Hippocampal formation (tissue), 2 donors: ENCODE measurements at places on chromosomes 7 and 10.

GRCh38 chr7:6654842-6655610 is 17.9 kb downstream of the ZNF316 start:
- no peak for DNase-seq

DNA sequence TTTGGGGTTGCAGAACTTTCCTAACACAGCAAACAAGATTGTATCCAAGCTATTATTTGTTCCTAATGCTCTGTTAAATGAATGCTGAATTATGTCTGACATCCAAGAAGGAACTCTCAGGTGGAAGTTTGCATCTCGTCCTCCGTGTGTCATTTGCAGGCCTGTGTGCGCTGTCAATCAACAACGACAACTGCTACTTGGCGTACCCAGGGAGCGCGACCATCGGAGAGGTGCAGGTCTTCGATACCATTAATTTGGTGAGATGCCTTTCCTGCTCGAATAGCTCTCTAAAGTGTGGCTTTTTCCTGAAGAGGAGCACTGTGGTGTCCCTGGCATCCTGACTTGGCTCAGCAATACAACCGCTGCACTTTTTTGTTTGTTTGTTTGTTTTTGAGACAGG is 26.9 kb downstream of the WIPI2 start:
- DNase-seq, result no peak

DNA sequence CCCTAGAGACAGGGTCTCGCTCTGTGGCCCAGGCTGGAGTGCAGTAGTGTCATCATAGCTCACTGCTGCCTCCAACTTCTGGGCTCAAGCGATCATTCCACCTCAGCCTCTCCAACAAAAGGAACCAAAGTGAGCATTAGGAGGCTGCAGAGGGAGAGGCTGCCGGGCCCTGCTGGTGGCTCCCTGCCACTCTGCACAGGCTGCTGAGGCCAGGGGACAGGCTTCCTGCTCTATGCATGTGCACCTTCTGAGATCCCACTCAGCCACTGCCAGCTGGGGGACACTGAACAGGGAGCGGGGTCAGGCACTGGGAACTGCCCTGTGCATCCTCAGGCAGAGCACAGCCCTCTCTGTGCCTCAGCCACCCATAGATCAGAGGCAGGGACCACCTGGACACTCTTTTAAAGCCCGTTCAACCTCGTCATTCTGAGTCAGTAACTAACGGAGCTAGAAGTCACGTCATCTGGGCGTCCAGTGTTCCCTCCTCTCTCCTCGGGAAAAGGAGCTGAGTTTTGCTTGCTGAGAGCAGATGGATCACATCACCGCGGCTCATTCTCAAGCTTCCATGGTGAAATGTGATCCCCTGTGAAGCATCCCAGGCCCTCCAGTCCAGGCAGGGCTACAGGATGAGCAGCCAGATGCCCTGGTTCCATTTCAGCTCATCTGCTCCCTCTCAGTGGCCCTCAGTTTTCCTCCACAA is 109.6 kb downstream of the MYL10 start:
- no peak for DNase-seq

DNA sequence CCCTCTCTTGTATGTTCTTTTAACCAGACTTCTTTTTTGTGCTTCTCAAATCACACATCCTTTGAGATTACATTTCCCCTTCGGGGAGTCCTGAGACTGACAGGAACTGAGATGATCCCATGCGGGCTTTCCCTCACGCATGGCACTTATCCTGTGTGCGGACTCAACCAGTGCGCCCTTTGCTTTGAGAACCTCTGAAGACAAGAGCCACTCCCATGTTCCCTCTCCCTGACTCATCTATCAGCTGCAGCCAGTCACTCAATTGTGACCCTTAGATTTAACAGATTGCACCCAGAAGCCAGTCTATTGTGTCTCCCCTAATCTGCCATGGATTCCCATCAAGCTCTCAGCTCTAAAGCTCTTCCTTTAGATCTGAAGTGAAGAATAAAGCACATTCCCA is 353.9 kb upstream of the MEOX2 start:
- no peak for DNase-seq

- no peak for DNase-seq
These were observed 6.5 kb upstream of the SSBP1 start for GRCh38 chr7:141731476-141732149.

GRCh38 chr7:127221731-127222130 is 31.0 kb downstream of the GRM8 start:
- DNase-seq, result no peak

DNA sequence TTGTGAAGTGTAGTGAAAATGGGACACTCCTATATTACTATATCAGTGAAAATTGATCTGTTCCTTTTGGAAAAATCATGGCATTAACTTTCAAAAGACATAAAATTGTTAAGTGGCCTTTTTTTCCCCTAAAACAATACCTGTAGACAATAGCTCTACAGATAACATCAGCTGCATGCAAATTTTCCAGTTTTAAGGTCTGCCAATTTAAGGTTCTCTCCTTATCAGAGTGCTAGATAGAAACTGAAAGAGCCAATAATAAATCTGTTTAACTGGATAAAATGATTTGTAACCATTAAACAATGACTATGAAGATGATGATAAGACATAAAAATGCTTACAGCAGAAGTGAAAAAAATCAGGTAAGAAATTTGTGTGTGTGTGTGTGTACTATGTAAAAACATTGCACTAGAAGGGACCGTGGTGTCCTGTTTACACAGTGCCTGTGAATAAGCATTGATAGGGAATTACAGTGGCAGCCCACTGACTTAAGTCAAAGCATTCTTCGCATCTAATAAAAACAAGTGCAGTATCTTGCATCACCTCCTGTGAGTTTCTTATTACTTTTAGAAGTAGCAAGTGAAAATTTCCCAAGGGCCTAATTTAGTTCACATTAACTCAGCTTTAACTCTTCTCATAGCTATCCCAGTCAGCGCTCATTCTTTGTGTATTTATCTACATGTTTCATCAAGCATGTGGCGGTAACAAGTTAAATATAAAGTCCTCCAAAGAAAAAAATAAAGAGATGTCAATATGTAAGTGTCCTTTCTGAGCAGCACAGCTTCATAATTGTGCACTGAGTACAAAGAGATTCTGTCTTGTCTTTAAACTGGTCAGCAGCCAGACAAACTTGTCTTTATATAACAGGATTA is 261.9 kb downstream of the ARL4A start:
- DNase-seq, result no peak

DNA sequence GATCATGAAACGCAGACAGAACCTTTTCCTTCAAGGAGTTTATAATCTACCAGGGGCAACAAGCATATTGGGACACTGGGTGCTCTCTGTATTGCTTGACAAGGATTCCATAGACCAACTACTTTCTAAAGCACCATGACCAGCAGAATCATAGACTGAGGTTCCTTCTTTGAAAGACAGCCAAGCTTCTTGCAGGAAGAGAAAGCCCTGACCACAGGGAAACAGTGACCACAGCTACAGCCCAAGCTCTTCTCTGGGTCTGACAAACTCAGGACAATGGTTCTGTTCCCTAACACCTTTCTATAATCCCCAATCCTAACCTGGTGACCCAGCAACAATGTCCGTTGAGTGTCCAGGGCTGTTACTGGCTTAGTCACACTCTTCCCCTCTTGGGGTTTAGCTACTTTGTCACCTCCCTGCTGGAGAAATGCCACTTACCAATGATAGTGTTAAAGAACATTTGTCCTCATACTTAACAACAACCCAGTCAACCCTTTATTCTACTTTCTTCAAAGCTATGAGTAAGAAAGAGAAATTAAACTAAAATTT is 155.7 kb downstream of the JAZF1 start:
- no peak for DNase-seq

DNA sequence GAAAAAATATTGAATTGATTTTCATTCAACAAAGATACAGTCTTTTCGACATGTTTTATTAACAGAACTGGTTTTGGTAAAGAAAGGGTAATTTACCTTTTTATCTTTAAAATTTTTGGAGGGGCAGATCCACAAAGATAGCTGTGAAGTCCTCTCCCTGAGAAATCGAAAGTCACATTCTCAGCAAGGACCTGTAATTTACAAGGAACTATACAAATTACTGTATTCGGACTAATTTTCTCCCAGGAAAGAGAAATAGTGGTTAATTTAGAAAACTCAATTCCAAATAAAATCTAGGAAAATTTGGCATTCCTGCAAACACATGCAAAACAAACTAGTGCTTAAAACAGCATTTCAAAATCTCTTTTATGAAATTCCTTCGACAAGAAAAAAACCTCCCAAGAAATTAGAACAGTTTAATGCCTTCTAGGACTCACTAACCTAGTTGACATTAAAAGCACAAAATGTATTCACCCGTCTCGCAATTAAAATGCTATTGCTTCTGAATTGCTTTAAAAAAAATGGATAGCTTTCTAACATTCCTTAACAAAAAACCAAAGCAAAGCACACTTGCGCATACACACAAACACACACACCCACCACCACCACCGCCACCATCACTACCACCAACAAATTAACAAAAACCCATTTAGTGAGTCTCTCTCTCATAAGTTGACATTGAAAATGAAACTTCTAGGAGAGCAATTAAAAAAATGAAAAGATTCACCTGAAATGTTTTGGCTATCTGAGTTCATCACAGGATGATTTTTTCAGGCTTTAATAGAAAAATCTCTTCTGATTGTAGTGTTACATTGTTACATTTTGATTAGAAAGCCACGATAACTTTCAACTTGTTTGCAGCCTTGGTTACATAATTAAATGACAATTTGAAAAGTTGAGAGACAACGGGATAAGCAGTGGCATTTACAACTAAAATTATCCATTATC is 4.0 kb upstream of the NKX2-3 start:
- no peak for DNase-seq

GRCh38 chr10:43250615-43251418 is 16.0 kb downstream of the RASGEF1A start:
- DNase-seq, result no peak

- no peak for DNase-seq
These were observed 85.5 kb downstream of the CUL2 start for GRCh38 chr10:35004651-35005050.

DNA sequence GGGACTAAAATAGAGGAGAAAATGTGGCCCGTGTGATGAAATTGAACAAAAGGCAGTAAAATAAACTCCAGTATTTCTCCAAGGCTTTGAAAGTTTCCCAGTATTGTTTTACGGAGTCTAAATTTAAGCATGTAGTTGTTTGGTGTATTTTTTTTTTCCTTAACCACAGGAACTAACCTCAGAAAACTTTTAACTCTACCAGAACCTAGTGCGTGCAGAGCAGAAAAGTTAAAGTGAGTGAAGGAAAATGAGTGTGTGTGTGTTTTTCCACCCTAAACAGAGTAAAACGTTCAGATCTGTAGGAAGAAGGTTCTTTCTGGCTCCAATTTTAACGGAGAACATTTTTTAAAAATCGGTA is 812 bp downstream of the PROSER2 start:
- DNase-seq, result no peak

DNA sequence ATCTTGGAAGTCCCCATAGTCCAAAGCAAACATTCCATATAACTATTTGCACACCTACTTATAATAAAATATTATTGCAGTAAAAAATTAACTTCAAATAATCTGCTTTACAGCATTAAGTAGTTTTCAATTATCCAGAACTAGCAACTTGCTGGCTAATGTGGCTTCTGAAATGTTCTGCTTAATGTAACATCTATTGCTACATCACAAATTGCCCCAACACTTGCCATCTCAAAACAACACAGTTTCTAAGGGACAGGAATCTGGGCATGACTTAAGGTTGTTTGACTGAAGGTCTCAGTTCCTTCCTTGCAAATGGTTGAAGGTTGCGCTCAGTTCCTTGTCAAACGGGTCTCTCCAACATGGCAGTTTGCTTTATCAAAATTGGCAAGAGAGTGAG is 378.5 kb upstream of the SEMA3C start:
- no peak for DNase-seq

DNA sequence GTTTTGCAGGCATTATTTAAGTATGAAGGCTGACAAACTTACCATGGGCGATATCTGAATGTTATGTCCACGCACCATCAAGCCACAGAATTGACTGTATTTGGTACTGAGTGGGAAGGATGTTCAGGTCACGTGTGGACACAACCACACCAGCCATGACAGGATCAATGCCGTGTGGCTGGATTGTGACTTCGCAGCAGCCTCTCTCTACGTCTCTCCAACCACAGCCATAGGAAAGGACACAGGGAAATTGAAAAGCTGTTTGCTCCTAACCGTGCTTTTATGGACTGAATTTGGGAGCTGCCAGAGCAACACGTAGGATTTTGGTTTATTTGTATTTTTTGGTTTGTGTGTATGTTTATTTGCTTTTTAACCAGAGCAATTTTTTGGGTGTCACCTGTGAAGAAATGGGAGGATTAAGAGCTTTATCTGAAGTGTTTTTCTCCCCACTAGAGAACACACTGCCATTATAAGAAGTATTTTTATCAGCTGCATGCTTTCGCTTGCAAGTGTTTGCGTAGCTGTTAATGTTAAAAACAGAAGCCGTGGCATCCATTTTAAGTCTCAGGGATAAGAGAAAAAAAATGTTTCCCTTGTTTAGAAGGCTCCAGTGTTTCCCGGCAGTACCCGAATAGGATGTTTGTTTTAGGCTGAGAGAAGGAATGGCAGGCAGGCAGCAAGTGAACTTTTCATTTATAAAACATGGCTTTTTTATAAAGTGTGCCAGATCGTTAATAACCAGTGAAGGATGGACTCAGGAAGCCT is 401.1 kb upstream of the NFE2L3 start:
- DNase-seq, result no peak

DNA sequence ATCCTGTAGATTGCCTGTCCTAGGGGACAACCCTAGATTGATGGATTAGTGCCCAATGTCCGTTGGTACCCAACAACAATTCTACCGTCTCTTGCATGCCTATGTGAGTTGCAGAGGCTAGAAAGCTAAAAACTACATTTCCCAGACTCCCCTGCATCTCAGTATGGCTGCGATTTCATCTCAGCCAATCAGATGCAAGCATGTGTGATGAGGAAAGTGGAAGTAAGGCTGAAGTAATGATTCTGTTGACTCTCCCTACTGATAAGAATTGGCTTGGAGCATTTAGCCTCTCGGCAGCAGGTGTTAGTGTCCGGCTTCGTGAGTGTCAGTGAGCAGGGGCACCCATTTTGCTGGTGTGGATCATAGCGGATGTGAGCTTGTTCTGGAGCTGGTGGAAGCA is 171.9 kb downstream of the FGFR2 start:
- DNase-seq, result no peak

GRCh38 chr10:91006752-91007346 is 86.0 kb upstream of the ANKRD1 start:
- no peak for DNase-seq

DNA sequence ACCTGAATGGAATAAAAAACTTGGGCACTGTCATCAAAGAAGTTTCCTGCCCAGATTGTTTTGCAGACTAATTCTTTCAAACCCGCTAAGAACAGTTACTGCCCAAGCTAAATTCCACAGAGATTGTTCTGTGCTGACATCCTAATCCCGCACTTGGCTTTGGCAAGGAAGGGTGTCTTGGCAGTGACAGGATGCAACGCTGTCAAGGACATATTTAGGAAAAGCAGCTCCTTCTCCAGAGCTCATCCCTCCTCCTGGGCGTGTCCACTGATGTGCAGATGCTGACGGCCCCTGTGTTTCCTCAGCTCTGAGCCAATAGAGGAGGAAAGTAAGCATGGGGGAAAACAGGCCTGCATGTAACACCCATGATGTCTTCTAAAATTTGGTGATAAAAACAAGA is 74.2 kb downstream of the EEPD1 start:
- no peak for DNase-seq

GRCh38 chr10:114420811-114421485 is 16.6 kb upstream of the AFAP1L2 start:
- no peak for DNase-seq
